ENCODE measurements at places on chromosomes 6 and 20. TPM values are rescaled to one million over a fixed set of nuclear protein-coding genes. Genes with fewer than 3 reads are reported as not detected.

- DNase-seq = no peak
Observed at GRCh38 chr6:46039646-46040045, 24.0 kb upstream of the CLIC5 start.

GRCh38 chr20:59821788-59822187, 111.6 kb downstream of the SYCP2 start:
- no peak for DNase-seq

Gene GLP1R
- 0.13 TPM for polyA plus RNA-seq

- no peak for DNase-seq
Observed at GRCh38 chr6:35397806-35398418, 54.2 kb upstream of the FANCE start.

DNA sequence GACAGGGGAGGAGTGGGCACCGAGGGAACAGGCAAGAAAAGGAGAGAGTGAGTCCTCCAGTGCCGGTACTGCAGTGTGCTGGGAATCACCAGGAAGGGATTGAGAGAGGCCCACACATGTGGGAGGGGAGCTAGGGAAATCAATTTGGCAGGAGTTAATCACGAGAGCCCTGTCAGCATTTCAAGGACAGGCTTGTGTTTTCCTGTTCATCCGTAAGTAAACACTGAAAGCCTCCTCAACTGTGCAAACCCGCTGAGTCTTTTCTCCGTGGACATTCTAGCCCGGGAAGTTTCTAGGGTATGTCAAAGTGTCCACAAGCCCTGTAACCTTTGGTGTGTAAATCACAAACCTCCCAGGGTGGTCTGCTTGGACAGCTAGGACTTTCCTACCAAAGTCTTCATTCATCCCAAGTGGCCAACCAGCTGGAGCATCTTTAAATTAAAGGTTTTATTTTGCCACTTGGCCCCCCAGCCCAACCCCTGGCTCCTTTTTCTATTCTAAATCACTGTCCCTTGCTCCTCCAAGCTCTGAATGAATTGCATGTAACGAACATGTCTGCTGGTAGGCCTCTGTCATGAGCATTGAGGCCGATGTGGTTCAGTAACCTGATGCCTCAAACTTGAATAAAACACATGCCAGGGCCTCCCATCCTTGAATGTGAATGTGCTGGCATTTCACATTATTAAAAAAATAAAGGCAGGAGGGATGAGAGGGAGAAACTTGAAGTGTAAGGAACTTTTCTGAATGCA, 149.1 kb downstream of the ZNF217 start:
- peak; percentile 81 for DNase-seq

Gene KIF13A
- polyA plus RNA-seq = 12.6 TPM

DNA sequence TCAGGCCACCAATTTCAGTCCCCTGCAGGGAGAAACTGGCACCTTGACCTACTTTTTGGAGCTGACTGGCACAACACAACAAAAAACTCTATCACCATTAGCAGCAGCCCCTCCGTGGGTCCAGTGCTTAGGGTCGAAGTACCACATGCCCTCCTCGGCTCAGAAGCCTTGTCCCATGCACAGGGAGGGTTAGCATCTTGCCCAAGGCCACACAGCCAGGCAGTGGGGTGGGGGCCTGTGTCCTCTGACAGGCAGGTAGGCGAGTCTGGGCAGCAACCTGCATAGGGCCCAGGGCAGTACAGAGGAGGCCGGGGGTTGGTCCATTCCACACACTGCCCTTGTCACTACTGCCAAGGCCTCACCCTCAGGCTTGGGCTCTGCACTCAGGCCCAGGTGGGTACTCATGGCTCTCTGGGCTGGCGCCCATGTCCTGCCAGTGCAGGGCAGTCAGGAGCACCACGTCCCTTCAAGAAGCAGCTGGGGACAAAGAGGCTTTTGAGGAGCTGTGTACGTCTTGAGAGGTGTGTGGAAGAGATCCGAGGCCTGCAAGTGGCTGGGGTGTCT, 53.6 kb downstream of the PYGB start:
- DNase-seq = peak; percentile 61

Gene PRPH2
- polyA plus RNA-seq = 0.75 TPM

Gene RIMS4
- not detected for polyA plus RNA-seq

Gene CALHM5
- 2.1 TPM for polyA plus RNA-seq

GRCh38 chr6:159682810-159683209, 10.2 kb downstream of the SOD2 start:
- DNase-seq = no peak

Gene HCK
- polyA plus RNA-seq = 3.9 TPM

DNA sequence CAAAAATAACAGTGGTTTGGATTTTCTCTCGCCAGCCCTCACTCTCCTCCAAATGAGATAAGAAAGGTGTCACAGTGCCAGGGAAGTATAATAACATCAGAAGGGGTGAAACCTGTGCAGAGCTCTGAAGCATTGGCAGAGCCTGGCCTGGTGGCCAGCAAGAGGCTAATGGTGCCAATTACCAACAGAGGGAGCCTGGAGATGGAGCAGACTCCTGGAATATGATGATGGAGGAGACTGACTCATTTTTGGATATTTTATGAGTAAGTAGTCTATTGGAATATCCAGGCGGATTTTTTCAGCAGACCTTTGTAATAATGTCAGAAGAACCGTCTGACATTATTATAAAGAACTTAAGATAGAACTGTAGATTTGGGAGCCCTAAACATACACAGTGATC, 442.6 kb upstream of the MARCKS start:
- no peak for DNase-seq

GRCh38 chr20:31473331-31474096, 1.4 kb downstream of the DEFB124 start:
- no peak for DNase-seq

Gene EEF1A2
- 1.5 TPM for polyA plus RNA-seq

DNA sequence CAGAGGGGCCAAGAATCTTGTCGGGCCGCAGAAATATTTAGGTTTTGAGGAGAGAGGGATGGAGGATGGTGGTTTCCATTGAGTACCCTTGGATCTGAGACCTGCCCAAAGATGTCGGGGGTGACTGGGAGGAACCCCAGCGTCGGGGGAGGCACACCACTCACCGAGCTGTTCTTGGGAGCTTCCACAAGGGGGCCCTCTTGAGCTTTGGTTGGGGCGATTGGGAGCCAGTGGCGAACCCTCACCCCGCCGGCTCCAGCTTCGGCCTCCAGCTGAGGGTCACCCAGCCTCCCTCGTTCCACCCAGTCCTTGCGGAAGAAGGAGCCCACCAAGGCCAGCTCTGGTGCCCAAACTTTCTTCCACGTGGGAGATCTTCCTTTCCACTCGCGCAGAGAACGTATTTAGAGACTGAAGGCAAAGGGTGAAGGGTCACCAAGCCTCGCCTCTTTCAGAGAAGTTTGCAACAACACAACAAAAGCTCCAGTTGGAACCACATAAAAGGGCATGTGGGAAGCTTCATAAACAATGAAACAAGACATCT, 33.6 kb downstream of the APCDD1L start:
- DNase-seq = peak; percentile 49

DNA sequence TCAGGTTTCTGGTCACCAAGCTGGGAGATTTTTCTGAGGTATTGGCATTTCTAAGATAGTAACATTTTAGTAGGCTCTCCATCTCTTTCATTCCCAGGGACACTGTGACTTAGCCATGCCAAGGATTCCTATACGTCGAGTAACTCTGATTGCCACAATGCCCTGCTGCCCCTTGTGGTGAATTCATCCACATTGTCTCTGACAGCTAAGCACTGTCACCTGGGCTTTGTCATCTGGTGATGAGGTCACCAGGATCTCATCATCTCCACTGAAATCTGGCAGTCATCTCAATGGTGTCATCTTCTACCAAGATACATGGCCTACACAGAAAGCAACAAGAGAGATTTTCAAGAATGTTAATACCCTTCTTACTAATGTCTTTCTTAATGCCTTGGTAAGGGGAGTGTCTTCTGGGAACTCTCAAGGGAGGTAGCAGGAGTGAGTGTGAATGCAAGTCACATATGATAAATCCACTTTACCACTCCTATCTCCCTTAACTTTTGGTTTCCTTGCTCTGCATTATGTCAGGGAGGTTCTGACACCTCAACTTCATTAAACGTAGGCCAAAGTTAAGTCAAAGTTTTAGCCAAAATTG, 246.7 kb downstream of the CD109 start:
- no peak for DNase-seq

DNA sequence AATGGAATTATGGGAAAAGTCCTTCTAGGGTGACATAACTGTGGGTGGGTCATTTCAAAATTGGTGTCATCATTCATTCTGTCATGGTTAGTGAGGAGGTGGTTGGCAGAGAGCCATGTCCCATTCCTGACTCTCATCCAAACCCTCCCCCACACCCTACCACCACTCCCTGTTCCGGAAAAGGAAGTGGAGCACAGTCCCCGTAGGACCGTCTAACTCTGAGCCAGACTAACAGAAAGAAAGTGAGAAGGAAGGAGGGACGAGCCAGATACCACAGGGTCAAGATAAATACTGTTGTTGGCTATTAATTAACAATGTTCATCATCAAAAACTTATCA, 4.8 kb downstream of the TRIM10 start:
- no peak for DNase-seq

- no peak for DNase-seq
Observed at GRCh38 chr20:35907017-35907701, 47.1 kb downstream of the SCAND1 start.

DNA sequence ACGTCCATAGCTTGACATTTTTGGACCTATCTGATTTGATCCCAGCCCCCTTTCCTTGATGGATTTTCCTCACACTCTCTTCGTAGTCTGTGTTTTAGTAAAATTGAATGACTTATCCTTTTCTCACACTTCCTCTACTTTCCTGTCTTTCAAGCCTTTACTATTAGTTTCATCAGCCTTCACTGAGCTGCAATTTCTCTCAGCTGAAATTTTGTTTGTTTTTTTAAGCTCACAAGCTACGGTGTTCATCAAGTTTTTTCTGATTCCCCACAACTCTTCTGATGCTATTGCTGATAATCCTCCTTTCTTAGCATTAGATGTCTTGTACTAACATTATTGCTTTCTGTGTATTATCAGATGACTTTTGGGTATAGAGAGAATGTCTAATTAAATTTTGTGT, 263.7 kb downstream of the TBX18 start:
- no peak for DNase-seq

DNA sequence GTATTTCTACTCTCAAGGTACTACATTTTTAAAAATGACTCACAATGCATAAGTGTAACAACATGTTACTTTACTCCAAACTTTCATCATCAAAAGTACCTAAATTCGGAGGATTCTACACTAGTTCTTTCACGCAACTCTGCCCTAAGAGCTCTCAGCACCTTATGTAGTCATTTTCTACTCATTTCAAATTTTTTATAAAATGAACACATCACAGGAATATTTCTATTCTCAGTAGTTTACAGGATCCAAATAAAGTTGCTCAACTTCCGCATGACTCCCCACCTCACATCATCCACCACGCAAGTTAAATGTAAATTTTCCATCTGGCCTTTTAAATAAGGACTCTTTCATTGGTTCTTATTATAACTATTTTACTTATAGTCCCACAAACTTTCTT, 344.9 kb upstream of the MANEA start:
- no peak for DNase-seq

Gene IL17A
- polyA plus RNA-seq = not detected

GRCh38 chr20:20690676-20691476, 21.6 kb downstream of the RALGAPA2 start:
- no peak for DNase-seq

DNA sequence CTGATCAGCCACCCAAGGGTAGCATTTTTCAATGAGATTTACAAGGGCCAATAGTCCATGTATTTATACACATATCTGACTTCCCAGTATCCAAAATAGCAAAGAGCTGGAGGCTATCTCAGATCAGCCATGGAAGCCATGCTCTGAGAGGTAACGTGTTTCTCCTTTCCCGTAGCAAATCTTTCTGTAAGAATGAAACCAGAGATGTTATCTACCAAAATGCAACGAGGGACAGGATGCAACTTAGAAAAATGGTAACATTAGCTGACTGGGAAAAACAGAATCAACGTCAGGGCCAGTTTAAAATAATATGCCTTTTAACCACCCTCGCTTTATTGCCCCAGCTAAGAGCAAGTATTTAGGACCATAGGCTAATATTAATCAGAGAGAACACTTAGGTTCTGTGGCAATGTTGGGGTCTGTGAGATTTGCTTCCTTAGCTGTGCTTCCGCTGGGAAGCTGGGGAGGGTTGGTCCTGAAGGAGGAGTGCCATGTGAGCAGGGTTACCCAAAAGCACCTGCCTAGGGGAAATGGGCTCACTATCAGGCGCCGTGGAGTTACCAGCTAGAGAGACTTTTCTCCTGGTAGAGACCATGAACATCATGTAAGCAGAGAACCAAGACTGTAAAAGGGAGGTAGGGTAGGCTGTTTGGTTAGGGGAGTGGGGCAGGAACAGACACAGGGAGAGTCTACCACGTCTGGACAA, 1.2 kb downstream of the ZNF831 start:
- no peak for DNase-seq

GRCh38 chr6:29731281-29731680, 8.0 kb downstream of the HLA-F start:
- DNase-seq = no peak

- no peak for DNase-seq
Observed at GRCh38 chr6:53727748-53728147, 62.2 kb upstream of the KLHL31 start.

DNA sequence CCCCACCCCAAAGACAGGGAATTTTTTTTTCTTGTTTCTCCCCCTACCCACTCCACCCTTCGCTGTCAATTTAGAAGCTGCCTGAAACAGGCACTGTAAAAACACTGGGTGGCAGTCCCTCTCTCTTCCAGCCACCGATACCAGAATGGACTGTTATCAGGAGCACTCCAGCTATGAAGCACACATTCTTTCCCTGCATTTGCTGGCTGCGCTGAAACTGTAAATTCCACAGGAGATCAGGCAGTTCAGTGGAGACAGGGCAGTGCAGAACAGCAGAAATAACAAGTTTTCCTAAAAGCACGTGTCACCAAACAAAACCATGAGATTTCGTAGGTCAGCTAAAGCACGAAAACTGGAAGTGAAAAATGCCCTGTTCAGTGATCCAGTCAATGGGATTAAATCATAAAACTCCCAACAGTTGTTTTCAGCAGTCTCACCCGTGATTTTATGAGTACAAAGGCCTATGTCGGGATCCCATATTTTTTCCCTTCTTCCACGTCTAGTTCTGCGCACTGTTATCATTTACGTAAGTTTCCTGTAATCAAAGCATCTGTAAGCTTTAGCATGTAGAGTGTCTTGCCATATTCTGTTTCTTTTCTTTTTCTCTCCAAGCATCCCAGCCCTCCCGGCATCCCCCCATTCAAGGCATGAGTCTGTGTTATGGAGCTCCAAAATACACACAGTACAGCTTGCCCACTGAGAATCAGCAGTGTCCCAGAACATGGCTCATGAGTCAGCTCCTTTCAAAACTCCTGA, 359.9 kb upstream of the EPHA7 start:
- DNase-seq = no peak

GRCh38 chr6:83884523-83884922, 25.0 kb downstream of the CYB5R4 start:
- peak; percentile 64 for DNase-seq
